Activated CD4-positive, alpha-beta T cell treated with anti-CD3 and anti-CD28 coated beads, Interleukin-10, Interleukin-2, amounts not matched to agents 100 ng/mL and 50 ng/mL, durations not matched to agents 16 hours and 8 hours (primary cell): ENCODE measurements at places on chromosomes 6 and 20.

DNA sequence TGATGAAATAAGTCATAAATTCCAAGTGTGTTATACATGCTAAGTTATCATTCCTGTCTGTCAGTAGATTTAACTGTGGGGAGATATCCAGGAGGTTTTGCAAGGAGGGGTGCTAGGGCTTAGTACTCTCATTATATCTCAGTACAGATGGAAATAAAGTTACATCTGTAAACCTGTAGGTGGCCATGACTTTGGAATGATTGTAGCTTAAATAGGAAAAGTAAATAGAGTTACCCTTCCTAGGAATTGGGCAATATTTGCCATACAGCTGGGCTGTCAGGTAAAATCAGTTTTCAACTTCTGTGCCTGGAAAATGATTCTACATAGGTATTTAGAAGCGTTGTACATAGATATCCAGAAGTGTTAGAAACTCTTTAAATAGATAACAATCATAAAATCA, 19.8 kb upstream of the TGM3 start:
- DNase-seq = no peak

- no peak for DNase-seq
Measured at GRCh38 chr20:7503501-7503900, 436.8 kb downstream of the HAO1 start.

DNA sequence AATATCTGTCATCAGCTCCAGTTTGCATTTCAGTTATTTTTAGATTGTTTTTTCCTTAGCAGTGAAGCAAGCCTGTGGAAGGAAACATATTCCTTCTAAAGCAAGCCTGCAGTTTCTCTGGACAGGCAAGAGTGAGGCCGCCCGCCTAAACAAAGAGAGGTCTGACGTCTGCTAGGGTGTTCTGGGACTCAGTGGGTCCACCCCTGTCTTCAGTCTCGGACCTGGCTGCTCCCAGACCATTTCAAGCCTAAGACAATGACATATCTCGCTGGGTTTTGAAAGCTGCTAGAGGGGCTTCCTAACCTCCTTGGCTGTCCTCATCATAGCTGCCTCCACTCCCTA, 36.8 kb upstream of the RNF24 start:
- DNase-seq = no peak

GRCh38 chr20:56271974-56272373, 23.4 kb downstream of the MC3R start:
- DNase-seq = no peak

DNA sequence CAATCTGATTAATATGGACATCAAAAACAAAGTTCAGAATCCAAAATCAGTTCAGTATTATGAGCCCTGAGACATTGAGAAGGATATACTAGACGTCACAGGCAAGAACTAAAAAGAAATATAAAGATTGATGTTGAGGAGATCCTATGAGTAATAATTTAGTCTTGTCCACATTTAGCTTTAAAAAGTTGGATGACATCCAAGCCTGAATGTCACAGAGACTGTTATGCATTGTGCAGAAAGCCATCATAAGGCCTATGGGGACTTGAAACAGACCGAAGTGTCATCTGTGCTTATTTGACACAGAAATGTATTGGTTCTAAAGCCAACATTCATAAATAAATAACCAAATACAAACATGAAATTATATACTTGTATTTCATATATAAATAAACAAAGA, 581.8 kb upstream of the MMS22L start:
- DNase-seq = no peak

GRCh38 chr20:36402708-36403107, 96.6 kb downstream of the DLGAP4 start:
- no peak for DNase-seq

- peak; percentile 54 for DNase-seq
Measured at GRCh38 chr6:90079560-90080490, 185.6 kb downstream of the GJA10 start.

DNA sequence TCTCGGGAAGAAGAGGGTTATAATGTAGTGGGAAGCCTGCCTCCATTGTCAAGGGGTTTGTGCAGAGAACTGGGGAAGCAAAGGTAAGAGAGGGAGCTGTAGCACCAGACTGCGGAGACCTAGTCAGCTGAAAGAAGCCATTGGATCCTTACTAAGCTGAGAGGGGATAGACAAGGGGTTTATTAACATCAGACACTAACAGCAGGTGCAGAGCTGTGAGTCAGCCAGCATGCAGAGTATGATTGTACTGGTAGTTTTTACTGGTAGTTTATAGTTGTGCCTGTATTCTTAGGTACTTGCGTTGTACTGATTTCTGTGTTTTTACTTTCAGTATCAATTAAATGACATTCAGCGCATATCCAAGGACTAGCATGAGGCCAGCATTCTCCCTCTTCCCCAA, 17.8 kb upstream of the COL19A1 start:
- no peak for DNase-seq
